Panc1 (cell line): ENCODE measurements at places on chromosomes 5 and 9. TPM values are rescaled to one million over a fixed set of nuclear protein-coding genes. Genes with fewer than 3 reads are reported as not detected.

- DNase-seq = no peak
Observed at GRCh38 chr5:178232124-178232919, at the start of gene PHYKPL. PHYKPL (minus strand) TSS chr5:178232802; CDS start chr5:178232550, 252 bp downstream.

OLFML2A gene
- total RNA-seq = 44.5 TPM

DNA sequence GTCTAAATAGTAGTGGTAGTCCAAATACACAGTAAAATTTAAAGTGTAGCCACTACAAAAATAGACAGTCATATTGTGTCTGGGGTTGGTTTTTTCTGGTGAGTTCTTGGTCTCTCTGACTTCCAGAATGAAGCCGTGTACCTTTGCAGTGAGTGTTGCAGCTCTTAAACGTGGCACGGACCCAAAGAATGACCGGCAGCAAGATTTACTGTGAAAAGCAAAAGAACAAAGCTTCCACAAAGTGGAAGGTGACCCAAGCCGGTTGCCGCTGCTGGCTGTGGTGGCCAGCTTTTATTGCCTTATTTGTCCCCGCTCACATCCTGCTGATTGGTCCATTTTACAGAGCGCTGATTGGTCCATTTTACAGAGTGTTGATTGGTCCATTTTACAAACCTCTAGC, 188.7 kb downstream of the ZNF608 start:
- no peak for DNase-seq

COQ4 gene
- total RNA-seq = 19.1 TPM

DNA sequence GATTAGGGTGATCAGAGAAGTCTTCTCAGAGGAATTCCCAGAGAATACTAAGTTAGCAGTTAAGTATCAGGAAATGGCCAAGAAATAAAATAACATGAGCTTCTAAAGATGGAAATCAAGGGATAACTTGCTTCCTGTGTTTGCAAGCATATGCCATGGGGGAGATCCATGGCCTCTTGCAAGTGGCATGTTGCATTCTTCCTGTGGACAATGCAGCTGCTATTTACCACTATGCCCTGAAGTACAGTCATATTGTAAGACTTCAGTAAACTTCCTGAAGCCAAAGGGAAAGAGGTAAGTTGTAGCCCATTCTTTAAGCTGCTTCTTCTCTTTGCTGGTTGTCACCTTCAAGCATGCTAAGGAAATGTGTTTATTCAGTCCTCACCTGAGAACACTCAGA, 154.7 kb upstream of the RUSC2 start:
- no peak for DNase-seq

GRCh38 chr5:7678030-7678429, 172.9 kb downstream of the CFAP90 start:
- DNase-seq = no peak
